Hepatocyte (in vitro differentiated cells): ENCODE measurements at places on chromosomes 7 and 10.

- peak; percentile 39 for DNase-seq
Measured at GRCh38 chr7:5595545-5596045, 172.0 kb upstream of the TNRC18 start.

GRCh38 chr7:43164757-43165156 lies 52.3 kb downstream of the HECW1 start:
- peak; percentile 23 for DNase-seq

DNA sequence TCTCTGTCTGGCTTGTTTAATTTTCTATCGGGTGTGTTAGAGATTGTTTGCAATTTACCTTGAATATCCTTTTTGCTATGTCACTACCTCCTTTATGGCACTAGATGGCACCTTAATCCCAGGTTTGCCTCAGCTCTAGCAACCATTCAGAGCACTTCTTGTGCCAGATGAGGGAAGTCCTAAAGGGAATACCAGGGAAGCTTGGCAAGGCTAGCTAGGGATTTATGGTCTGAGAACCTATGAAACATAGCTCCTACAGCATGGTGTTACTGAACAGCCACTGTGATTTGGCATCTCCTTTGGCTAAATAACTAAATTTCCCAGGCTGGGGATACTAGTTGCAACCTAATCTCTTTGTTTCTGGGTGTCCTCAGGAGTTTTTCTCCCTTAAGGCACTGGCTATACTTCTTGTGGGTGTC lies 69.0 kb upstream of the VOPP1 start:
- peak; percentile 87 for DNase-seq

- DNase-seq, result no peak
Measured at GRCh38 chr10:29828440-29828894, 193.7 kb upstream of the SVIL start.

DNA sequence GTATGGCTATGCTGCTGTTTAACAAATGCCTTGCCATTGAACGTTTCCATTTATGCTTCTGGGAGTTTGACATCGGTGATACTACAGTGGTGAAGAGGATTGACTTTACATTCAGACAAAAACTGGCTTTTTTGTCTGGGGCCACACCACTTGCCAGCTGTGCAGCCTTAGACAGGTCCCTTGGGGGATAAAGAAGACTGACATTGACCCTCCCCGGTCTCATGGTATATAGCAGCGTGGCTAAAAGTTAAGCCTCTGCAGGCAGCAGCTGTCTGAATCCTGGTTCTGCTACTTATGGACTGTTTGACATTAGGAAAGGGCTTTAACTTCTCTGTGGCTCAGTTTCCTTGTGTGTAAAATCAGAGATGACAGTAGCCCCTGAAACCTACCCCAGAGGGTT lies 42.0 kb upstream of the PTF1A start:
- DNase-seq, result no peak

- no peak for DNase-seq
Measured at GRCh38 chr7:146096994-146097393, 19.6 kb upstream of the CNTNAP2 start.

DNA sequence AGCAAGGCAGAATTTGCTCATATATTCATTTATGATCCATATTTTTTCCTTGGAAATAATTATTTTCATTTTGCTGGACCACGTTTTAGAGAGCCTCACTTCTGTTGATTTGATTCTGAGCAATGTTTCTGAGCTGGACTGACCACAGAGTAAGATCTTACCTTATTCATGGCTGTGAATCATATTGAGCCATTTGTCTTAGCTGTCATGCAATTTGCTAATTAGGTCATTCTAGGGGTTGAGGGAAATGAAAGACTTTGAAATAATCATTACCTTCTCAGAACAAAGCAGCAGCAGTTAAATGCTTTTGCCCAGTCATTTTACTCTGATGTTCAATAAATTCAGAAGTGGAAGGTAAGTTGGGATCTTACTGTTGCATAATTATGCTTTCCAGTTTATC lies 251.4 kb downstream of the SDK1 start:
- DNase-seq, result no peak

GRCh38 chr10:113228530-113228929 lies 278.5 kb downstream of the TCF7L2 start:
- no peak for DNase-seq

- peak; percentile 48 for DNase-seq
Measured at GRCh38 chr10:87761892-87762291, 56.1 kb downstream of the ATAD1 start.

GRCh38 chr7:28643584-28644340 lies 231.4 kb downstream of the CREB5 start:
- no peak for DNase-seq

- no peak for DNase-seq
Measured at GRCh38 chr7:148180075-148180474, 410.5 kb upstream of the C7orf33 start.

GRCh38 chr7:55420530-55420929 lies 55.4 kb downstream of the LANCL2 start:
- DNase-seq, result no peak

DNA sequence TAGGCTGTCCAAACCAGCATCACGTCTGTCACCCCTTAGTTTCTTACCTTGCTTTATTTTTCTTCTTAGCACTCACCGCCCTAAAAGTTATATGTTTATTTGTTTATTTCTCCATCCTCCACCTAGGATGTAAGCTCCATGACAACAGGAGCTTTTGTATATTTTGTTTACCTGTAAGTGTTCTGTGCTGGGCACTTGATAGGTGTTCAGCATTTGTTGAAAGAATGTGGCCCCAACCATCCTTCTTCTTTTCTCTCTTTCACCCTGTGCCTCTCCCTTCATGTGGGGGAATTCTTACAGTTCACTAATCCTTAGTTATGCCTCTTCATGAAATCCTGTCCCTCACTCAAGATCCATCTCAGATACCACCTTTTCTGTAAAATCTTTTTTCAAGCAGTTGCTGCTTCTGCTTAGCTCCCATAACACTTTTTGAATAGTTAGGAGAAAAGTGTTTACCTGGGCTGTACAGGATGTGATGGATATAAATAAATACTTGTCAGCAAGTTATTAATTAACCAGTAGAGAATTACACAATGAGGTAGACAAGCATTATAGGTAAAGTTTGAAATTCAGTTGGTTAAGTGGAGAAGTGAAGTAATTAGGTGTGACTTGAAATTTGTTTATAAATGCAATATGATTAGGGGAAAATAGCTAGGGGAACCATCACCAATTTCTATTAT lies 9.7 kb downstream of the AHR start:
- no peak for DNase-seq

DNA sequence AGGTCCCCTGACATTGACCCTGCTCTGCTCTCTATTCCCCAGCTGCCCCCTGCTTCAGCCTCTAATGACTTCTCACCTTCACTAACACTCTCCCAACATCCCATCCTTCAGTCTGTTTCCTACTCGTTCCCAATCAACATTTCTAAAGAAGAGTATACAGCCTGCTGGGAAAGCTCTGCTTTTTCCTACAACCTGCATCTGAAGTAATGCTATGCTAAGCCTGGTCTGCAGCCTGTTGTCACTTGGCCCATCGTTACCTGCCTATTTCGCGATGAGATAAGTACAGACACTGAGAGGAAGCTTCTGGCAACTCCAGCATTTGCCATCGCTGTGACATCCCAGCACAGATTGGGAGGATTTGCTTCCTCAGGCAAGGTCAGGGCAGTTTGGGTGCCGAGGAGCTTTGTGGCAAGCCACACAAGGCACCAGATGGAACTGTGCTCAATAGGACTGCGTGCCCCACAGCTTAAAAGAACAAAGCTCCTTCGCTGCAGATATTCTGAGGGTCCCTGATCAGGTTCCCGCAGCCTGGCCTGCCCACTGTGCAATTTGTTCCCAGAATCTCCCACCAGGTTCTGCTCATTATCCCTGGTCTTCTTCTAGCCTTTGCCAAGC lies 51.4 kb downstream of the PKD1L1 start:
- no peak for DNase-seq

GRCh38 chr7:139446051-139446890 lies 37.2 kb downstream of the KLRG2 start:
- no peak for DNase-seq

DNA sequence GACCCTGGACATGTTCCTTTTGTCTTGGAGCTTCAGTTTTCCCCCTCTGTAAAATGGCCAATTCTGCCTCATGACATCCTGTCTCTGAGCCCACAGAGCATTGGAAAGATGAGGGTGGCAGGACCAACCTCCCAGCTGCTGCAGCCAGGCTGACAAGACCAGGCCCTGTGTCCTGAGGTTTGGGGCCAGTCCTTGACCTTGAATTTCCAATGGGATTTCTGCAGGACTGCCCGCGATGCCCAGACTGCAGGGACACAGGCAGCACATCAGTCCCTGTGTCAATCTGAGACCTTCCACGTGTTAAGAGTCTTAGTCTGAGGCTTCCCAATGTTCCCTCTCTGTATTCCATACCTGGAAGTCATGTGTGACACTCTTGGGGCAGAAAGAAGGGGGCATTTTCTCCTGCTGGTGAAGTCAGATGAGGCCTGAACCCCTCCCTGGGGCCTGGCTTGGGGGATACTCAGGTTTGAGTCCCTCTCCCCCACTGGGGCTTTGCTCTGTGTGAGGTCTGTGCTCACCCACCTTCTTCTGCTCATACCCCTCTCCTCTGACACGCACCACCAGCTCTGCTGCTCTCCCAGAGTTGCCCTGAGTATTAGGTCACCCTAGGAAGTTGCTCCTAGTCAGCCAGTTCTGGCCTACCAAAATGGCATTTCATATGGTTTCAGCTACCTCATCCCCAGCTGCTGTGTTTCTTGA lies 79.2 kb downstream of the ADCY1 start:
- no peak for DNase-seq

DNA sequence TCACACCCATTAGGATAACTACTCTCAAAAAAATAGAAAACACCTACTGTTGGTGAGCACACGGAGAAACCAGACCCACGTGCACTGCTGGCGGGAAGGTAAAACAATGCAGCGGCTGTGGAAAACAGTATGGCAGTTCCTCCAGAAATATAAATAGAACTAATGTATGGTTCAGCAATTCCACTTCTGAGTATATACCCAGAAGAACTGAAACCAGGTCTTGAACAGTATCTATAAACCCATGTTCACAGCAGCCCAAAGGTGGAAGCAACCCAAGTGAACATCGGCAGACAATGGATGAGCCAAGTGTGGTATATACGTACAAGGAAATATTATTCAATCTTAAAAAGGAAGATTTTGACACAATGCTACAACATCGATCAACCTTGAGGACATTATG lies 164.7 kb downstream of the ZMYND11 start:
- DNase-seq, result no peak

- no peak for DNase-seq
Measured at GRCh38 chr10:112221545-112221944, 38.0 kb upstream of the GPAM start.

- DNase-seq, result no peak
Measured at GRCh38 chr7:18702071-18702829, 206.7 kb downstream of the HDAC9 start.
